ENCODE measurements at places on chromosomes 1 and 21.

- DNase-seq: peak; percentile 35
Measured at GRCh38 chr1:207868251-207868773, 42.6 kb downstream of the CD34 start.

- DNase-seq: no peak
Measured at GRCh38 chr1:65112811-65113210, 35.2 kb upstream of the AK4 start.

GRCh38 chr1:99571092-99571734 is 74.7 kb upstream of the PALMD start:
- no peak for DNase-seq

DNA sequence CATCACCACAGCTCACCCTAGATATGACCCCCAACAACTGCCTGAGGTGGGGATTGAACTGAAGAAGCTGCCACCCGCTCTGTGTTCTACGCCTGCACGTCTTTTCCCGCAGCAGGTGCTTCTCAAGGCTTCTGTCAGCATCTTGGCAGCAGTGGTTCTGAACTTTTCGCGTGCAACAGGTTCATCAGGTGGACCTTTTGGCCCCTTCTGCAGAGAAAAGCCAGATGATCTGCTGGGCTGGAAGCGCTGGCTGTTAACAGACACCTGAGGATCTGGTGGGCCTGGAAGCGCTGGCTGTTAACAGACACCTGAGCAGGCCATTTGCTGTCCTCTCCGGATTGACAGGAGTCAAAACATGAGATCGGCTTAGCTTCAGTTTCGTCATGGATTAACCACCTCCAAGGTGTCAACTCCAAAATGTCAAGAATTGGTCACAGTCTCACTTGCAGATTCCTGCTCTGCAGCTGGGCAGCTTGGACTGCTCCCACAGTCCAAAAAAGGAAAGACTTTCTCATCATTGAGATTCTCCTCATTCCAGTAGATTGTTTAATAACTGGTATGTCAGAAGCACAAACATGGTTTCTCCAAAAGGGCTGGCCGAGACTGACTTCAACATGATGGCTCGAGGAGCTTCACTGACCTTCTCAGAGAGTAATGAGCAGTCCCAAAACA is 4.7 kb downstream of the C1orf174 start:
- no peak for DNase-seq

GRCh38 chr1:33715195-33715811 is 148.6 kb upstream of the HMGB4 start:
- no peak for DNase-seq

DNA sequence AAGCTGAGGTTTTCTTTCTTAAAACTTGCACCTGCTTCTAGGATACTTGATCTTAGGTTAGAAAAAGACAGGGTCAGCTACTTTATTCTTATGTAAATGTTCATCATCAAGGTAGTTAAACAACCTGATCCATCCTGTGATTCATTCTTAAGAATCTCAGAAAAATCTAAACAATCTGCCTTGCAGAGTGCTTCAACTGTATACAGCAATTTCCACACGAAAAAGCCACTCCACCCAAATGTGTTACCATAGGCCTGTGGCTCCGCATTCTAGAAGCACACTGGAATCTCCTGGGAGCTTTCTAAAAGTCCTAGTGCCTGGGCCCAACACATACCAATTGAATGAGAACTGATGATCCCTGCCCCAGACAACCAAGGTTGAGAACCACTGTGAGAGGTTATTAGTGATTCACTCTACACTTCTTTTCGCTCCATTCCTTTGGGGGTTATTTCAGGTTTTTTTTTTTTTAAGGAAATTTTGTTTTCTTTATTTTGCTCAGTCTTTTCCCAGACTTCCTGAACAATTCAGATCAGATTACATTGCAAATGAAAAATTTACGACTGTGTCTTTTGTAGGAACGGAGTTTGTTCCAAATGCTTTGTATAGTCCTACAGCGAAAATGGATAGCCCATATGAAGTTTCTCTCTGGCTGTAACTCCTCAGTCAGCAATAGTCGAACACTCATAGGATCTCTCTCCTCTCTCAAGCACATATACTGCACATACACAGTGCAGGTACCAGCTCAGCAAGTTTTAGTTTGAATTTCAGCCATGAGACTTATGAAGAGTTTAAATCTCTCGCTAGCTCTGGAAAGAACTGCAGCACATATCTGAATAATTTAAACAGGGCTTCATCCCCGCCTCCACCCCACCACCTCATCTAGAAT is 16.1 kb downstream of the SMYD2 start:
- DNase-seq: no peak

DNA sequence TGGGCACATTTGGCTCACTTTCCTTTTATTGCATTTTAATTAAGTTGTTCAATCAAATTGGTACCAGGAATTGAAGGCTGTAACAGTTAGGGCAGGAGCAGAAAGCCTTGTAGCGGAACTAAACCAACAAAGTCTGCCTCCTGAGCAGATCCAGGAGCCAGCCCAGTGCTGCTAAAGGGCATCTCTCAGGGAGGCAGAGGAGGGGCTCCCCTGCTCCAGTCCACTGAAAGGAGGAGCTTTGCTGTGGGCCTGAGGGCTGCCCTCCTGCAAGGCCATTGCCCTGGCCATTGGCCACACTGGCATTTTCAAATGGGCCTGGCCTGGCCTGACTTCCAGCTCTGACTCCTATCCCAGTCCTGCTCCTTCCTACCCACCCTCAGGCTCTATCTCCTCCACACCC is 3.7 kb upstream of the TRABD2B start:
- no peak for DNase-seq

GRCh38 chr1:43327549-43328292 is 9.9 kb upstream of the MPL start:
- DNase-seq: no peak

- no peak for DNase-seq
Measured at GRCh38 chr1:56617141-56617540, 28.0 kb upstream of the PRKAA2 start.

- no peak for DNase-seq
Measured at GRCh38 chr1:206796981-206797402, 24.7 kb upstream of the IL10 start.

- DNase-seq: no peak
Measured at GRCh38 chr1:202590126-202590525, 120.1 kb downstream of the SYT2 start.

GRCh38 chr1:240794046-240794843 is 182.3 kb upstream of the GREM2 start:
- no peak for DNase-seq

- peak; percentile 39 for DNase-seq
Measured at GRCh38 chr1:224435318-224435763, 744 bp upstream of the WDR26 start.

GRCh38 chr1:162498496-162498810 is 835 bp downstream of the UHMK1 start:
- DNase-seq: no peak

GRCh38 chr1:161849518-161849917 is 83.4 kb downstream of the ATF6 start:
- DNase-seq: no peak

DNA sequence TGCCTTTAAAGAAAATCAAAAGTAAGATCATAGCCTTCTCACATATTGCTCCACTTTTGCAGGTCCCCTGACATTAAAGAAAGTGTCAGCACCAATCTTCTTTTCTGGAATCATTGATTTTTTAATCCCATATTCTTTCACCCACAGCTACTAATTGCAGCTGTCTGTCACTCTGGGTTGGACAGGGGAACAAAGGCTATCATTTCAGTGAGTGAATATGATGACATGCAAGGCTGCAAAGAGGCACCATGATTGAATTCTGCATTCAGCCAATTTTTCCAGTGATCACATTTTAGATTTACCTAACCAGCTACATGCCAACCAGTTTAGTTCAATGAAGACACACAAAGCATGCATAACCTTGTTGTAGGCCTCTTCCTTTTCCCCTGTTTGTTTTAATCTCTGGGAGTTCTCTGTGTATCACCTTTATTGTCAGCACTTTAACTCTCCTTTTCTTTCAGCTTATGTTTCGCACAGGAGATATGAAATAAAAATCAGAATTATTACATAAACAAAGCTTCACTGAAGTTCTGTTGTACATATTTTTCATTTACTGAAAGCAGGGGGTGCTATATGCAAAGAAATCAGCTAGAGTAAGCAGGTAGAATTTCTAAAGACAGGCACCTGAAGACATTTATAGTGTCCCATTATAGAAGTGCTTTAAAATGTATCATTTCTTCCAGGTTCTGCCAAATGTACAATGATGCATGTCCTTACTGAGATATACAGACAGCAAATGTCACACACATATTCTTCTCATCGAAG is 584.8 kb downstream of the PLA2G4A start:
- no peak for DNase-seq

GRCh38 chr1:158998781-158999161 is 10.9 kb upstream of the IFI16 start:
- peak; percentile 57 for DNase-seq

GRCh38 chr1:239960366-239960765 is 131.3 kb upstream of the FMN2 start:
- no peak for DNase-seq

GRCh38 chr1:30409476-30410152 is 313.8 kb downstream of the MATN1 start:
- no peak for DNase-seq

- no peak for DNase-seq
Measured at GRCh38 chr1:68429233-68429808, 20.4 kb downstream of the RPE65 start.

DNA sequence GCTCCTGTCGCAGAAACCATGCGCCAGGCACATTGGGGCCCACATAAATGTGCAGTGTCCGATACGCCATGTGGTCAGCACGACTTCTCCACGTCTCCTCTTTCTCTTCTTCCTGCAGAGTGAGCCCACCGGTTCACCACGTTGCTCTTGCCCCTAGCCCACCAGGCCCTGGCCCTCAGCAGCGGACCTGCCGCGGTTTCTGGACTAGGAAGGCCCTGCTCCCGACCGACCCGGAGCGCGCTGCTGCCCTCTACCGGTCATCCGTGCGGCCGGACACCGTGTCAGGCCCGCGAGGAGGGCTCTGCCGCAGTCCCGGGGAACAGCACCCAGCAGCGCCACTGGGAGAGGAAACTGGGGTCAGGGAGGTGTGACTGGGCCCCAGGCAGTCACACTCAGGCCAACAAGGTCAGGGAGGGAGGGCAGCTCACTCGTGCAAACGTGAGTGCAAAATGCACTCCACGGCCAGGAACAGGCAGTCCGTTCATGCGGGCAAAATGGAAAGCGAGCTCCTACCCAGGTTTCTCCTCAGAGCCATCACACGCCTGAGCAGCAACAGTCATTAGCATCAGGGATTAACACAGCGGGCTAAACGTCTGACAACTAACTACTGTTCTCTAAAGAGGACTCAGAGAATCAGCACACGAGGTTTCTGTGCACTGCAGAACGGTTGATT is 13.7 kb downstream of the TLR5 start:
- peak; percentile 78 for DNase-seq

GRCh38 chr21:30164796-30165195 is 1.8 kb downstream of the CLDN17 start:
- no peak for DNase-seq

GRCh38 chr21:34544032-34544496 is 32.1 kb upstream of the KCNE1 start:
- peak; percentile 53 for DNase-seq

DNA sequence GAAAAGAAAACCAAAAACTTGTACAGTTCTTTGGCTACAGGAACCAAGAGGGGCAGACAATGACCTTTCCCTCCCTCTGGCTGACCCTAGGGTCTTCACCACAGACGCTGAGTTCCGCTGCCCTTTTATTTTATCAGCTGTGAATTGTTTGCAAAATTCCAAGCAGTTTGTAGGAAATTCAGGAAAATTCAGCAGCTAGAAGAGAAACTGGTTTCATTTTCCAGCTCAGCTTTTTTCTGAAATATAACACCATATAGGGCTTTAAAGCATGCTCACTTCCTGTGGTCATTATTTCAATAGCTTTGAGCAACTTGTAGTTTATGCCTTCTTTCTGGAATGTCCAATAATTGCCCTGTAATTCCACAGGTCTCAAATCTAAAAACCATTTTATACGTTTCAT is 5.5 kb upstream of the PIK3R3 start:
- no peak for DNase-seq

DNA sequence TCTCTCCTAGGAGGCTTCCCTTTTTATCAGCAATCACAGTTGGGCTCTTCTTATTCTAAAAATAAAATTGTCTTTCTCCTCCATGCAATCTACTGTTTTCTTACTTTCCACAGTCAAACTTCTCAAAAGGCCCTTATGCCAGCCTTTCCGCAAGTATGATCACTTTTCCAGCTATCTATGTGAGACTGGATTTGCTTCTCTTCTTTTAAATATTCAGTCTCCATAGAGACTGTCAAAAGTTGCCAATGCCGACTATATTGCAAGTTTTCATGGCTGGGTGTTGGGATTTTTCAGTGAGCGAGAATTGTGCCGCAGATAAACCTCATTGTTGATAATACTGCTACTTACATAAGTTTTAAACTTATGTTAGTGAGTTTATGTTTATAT is 4.8 kb upstream of the LSM10 start:
- no peak for DNase-seq

GRCh38 chr21:45952974-45953373 is 28.6 kb upstream of the COL6A1 start:
- DNase-seq: no peak

GRCh38 chr1:100229681-100230443 is 19.8 kb downstream of the DBT start:
- DNase-seq: no peak

DNA sequence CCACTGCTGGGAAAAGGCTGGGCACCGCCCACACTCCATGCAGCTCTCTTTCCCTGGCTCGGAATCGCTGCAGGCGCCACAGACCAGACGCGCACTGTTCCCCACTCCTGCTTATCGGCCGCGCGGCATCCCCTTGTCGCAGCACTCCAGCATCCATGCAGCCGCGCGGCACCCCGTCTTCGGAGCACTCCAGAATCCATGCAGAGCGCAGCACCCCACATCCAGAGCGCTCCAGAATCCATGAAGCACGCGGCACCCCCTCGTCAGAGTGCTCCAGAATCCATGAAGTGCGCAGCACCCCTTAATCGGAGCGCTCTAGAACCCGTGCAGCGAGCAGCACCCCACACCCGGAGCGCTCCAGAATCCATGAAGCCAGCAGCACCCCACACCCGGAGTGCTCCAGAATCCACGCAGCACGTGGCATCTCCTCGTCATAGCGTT is 9.5 kb downstream of the TFF3 start:
- DNase-seq: no peak

GRCh38 chr1:17001760-17002523 is 9.8 kb downstream of the ATP13A2 start:
- DNase-seq: no peak

All from stimulated activated CD4-positive, alpha-beta T cell treated with anti-CD3 and anti-CD28 coated beads, Interleukin-2, amount 100 ng/mL, for 24 hours (primary cell).